ENCODE measurements at places on chromosomes 13 and 19. TPM values are rescaled to one million over a fixed set of nuclear protein-coding genes. Genes with fewer than 3 reads are reported as not detected.
A peak's percentile ranks its signal among the peaks of the same experiment; 100 is the strongest.

DNA sequence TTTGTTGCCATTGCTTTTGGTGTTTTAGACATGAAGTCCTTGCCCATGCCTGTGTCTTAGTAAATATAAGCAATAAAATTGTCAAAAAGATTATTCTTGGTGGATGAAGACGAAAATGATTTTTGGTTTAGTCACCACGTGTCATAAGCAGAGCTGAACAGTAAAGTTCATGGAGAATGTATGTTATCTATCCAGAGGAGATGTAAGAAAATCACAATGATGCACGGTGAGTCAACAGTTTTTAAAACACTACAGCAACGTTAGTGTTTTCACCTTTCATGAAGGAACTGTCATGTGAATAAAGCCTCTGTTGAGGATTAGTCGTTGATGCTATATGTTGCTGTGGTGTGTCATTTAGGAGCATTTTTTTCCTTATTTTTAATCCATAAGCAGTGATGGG lies 137.6 kb downstream of the GPC6 start:
- DNase-seq: no peak

DNA sequence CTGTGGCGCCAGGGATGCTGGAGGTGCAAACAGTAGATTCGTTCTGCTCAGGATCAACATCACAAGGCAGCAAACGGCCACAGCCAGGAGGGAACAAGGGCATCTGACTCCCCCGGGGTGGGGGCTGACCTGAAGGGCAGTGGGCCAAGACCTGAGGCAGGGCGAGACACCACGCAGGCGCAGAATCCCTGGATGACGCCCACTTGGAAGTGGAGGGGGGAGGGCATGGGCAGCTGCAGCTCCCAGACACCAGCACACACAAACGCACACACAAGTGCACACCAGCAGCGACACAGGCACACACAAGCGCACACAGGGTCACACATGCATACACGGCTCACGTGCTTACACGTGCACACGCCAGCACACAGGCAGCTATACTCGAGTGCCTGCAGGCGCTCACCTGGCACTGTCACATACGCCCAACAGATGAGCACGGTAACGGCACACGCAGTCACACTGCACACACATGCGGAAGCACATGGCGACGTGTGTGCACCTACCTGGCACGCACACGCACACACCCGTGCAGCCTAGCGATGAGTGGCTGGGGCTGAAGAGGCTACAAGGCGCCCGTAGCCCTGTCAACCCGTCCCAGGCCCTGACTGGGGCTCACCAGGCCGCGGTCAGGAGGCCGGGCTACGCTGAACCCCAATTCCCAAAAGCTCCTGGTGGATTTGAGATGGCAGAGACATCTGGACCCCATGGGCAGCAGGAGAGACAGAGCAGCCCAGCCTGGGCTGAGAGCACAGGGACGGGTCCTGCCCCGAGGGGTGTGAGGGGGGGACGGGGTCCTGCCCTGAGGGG lies 5.5 kb downstream of the C2CD4C start:
- peak; percentile 46 for DNase-seq

DNA sequence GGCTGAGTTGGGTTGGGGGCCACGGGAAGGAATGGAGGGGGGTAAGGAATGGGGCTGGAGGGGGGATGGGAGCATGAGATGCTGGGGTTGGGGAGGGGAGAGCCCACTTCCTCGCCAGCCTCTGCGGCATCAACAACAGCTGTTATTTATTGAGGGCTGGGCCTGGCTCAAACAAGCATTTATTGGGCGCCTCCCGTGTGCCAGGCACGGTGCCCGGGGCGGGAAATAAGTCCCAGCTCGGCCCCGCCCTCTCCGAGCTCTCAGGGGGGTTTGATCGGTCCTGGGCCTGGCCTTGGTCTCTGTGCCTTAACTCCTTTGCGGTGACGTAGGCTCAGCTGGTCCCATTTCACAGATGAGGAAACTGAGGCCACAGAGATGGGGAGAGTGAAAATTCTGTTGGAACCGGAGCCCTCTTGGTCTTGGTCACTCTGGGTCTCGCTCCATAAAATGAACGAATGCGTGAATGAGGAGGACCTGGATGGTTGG lies 919 bp upstream of the ADAMTS10 start:
- DNase-seq: no peak

DNA sequence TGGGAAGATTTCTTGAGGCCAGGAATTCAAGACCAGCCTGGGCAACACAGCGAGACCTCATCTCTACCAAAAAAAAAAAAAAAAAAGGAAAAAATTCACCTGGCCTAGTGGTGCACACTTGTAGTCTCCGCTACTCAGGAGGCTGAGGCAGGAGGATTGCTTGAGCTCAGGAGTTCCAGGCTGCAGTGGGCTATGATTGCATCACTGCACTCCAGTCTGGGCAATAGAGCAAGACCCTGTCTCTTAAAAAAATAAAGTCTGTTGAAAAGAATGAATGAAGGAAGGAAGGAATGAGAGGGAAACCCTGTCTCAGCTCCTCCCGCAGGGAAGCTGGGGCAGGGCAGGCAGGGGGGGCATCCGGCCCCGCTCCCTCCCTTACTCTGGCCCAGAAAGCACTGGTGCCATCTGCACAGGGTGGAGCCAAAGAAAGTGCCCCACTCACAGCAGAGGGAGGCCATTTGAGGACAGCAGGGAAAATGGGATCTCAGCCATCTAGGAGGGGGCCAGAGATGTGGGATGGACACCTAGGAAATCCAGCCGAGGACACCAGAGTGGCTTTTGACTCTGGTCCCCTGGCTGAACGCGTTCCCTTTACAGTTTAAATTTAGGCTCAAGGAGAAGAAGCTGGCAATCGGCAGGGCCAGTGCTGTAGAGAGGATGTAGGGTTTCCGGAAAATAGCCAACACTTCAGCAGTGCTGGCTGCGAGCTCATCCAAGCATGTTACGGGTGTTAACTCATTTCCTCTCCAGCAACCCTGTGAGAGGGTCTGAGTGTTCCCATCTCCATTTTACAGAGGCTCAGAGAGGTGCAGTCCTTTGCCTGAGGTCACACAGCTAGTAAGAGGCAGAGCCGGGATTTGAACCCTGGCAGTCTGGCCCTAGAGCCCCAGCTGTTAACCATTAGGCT lies 3.6 kb upstream of the HPN start:
- no peak for DNase-seq

Gene CLEC17A
- not detected for total RNA-seq

- DNase-seq: no peak
Observed at GRCh38 chr13:36801035-36801434, 18.0 kb upstream of the RFXAP start.

- no peak for DNase-seq
Observed at GRCh38 chr13:64457976-64458375, 2772.2 kb downstream of the PCDH9 start.

Gene HSH2D
- total RNA-seq: not detected

Gene TDRD12
- not detected for total RNA-seq

DNA sequence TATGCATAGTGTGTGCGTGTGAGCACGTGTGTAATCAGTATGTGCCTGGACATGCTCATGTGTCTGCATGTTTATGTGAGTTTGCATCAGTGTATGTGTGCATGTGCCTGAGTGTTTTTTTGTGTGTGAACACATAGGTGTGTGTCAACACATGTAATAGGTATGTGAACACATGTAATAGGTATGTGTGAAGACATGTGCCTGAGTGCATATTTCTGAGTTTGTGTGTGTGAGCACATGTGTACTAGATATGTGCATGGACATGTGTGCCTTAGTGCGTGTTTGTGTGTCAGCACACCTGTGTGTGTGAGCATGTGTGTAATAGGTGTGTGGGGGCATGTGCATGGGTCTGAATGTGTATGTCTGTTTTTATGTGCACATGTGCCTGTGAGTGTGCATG lies 7.4 kb downstream of the SPPL2B start:
- DNase-seq: peak; percentile 0

GRCh38 chr19:17931532-17932191 lies 1.2 kb upstream of the CCDC124 start:
- DNase-seq: no peak

Gene CYP2S1
- total RNA-seq: 6.0 TPM

DNA sequence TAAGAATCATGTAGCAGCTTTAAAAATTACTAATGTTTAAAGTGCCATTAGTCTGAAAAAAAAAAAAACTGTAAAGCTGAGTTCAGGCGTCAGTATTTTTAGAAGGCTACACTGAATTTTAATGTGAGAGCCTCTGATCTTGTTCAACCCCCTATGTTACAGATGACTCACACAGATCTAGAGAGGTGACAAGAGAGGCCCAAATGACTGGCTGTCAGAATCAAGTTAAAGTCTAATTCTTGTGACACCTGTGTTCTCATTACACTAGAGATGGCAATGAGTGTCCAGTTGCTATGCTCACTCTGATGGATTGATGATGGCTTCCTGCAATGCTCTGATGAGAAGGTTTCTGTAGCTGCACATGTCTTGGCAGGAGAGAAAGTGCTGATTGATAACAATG lies 203.5 kb upstream of the OBI1 start:
- DNase-seq: no peak

Gene LILRA2
- not detected for total RNA-seq

Gene ELSPBP1
- not detected for total RNA-seq

GRCh38 chr13:39268398-39268797 lies 230.1 kb downstream of the NHLRC3 start:
- DNase-seq: no peak

Gene RPS15
- total RNA-seq: 603 TPM

Gene PTPRH
- total RNA-seq: 7.4 TPM

DNA sequence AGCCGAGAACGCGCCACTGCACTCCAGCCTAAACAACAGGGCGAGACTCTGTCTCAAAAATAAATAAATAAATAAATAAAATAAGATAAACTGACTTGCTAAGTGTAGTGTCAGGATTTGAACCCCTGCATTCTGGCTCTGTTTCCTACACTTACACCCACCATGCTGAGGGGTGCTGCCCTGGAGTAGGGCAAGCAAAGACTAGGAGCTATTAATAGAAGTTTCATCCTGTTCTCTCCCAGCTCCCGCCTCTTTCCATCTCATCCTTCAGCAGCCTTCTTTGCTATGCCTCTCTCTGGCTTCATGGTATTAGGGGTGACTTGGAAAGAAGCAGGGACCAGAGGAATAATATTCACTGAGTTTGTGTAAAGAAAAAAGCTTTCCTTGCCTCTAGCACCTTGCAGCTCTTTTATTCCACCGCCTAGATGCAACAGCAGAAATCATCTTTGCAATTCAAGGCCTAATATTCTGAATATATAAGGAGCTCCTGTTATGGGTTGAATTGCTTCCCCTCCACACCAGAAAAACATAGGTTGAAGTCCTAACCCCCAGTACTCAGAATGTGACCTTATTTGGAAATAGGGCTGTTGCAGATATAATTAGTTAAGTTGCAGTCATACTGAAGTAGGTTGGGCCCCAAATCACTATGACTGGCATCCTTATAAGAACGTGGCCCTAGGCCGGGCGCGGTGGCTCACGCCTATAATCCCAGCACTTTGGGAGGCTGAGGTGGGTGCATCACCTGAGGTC lies 8.7 kb upstream of the PLAUR start:
- no peak for DNase-seq

Gene CBARP
- total RNA-seq: 74.7 TPM

Gene ANGPTL4
- total RNA-seq: 0.51 TPM

GRCh38 chr13:48160606-48161278 lies 65.8 kb upstream of the MED4 start:
- DNase-seq: no peak
